ENCODE measurements at places on chromosomes 6 and 20.

DNA sequence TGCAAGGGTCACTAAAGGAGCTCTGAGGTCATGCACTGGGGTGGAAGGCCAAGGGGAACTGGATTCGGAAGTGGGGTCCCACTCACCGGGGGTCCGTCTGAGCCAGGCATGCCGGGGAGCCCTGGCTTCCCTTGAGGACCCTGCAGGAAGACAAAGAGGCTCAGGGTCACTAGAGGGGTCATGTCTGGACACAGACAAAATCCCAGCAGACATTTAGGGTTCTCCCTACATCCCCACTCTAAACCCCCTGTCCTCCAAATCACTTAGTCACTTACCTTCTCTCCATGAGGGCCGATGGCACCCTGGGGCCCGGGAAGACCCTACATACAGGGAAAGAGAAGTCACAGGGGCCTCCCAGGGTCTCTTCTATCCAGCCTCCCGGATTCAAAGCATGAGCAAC, 15.4 kb downstream of the COL11A2 start:
- DNase-seq = no peak

- no peak for DNase-seq
These were observed 794.3 kb downstream of the PHF3 start for GRCh38 chr6:64429926-64430325.

DNA sequence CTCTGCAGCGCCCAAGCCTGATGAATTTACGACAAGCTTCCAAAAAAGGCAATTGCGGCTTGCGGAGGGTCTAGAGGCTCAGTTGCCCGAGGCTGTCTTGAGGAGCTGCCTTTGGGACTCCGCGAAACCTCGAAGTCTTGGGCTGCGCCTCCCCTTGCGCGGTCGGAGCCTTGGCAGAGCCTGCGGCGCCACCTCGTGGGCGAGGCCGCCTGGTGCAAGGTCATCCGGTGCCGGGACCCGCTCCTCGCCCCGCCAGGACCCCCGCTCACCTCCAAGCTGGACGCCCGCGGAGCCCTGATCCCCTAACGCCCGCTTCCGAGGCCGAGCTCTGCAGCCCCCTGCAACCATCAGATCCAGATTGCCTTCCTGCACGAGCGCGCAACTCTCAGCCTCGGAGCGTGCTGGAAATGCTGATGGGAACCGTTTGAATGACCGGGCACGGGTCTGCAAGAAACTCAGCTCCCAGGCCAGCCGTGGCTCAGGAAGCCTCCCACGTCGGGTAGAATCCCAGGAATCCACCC, 14.9 kb upstream of the FAM210B start:
- DNase-seq = peak; percentile 19

GRCh38 chr20:58511364-58511763, 3.8 kb downstream of the APCDD1L start:
- DNase-seq = no peak

- DNase-seq = no peak
These were observed 2.5 kb downstream of the CNR1 start for GRCh38 chr6:88163616-88164015.

- no peak for DNase-seq
These were observed 71.3 kb downstream of the SULF2 start for GRCh38 chr20:47713878-47714450.

- peak; percentile 66 for DNase-seq
These were observed at the start of gene RREB1 for GRCh38 chr6:7107578-7108195. Gene RREB1 (plus strand): TSS chr6:7107961. CDS start chr6:7181912, 73,951 bp downstream.

DNA sequence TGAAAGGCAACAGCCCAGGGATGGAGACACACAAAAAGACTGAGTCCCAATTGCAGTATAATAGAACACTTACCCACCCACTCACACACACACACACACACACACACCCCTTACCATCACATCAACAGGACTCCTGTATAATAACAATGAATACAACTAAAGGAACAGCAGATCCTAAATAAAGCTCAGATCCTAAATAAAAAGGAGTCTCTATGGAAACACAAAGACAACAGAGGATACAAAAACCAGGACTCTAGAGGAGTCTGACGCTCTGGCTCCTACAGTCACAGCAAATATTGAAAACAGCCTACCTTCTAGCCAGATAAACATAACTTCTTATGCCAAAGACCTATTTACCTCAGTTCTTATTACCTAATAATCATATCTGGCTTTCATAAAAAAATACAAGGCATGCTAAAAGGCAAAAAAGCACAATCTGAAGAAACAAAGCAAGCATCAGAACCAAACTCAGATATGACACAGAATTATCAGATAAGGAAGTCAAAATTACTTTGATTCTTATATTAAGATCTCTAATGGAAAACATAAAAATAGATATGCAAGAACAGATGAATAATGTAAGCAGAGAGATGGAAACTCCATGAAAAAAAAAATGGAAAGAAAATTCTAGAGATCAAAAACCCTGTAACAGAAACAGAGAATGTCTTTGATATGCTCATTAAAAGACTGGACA, 134.9 kb downstream of the MMUT start:
- DNase-seq = no peak

GRCh38 chr6:168589275-168589674, 148.3 kb downstream of the SMOC2 start:
- DNase-seq = no peak

DNA sequence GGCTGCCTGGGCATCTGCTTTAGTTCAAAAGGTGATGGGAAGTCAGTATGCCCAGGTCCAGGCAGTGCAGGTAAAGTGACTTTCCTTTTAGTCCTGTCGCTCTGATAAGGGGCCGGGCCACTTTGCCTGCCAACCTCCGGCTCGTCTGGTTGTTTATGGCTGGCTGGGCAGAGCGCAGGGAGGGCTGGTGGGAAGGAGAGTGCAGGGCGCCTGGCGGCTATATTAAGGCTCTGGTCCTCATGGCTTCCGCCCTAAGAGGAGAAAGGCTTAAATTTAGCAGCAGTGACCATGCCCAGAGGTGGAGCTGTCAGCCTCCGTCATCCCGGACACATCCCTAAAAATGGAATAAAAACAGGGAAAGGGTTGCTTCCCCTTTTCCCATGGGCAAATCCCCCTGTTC, 14.6 kb downstream of the GATA5 start:
- DNase-seq = no peak

GRCh38 chr20:42212391-42212790, 594.2 kb upstream of the CHD6 start:
- no peak for DNase-seq

DNA sequence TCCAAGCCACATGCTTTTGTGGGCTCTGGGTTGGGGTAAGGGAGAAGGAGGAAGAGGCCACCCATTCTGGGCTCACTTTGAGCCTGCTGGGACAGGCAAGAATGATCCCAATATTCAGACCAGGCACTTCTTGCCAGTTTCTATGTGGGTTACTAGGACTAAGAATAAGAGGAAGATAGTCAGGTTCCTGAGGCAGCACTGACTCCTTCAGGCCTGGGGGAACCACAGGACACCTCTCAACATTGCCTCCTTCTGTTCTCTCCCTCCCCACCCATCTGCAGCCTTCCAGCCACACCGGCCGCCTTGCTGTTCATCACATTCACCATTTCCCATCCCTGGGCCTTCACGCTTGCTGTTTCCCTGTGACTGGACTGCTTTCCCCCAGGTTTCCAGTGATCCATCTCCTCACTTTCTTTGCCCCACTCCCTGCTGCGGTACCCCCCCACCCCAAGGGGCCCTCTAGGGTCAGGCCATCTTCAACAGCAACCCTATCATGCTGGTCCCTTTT, 69.2 kb upstream of the SIRPA start:
- DNase-seq = no peak

- no peak for DNase-seq
These were observed 27.5 kb downstream of the PXDC1 start for GRCh38 chr6:3723966-3724365.

- peak; percentile 28 for DNase-seq
These were observed 116.3 kb downstream of the OR2B2 start for GRCh38 chr6:27795697-27796494.

- DNase-seq = no peak
These were observed 31.9 kb downstream of the MARCKS start for GRCh38 chr6:113888956-113889630.

- DNase-seq = no peak
These were observed 144.0 kb upstream of the TSHZ2 start for GRCh38 chr20:52828199-52828598.

DNA sequence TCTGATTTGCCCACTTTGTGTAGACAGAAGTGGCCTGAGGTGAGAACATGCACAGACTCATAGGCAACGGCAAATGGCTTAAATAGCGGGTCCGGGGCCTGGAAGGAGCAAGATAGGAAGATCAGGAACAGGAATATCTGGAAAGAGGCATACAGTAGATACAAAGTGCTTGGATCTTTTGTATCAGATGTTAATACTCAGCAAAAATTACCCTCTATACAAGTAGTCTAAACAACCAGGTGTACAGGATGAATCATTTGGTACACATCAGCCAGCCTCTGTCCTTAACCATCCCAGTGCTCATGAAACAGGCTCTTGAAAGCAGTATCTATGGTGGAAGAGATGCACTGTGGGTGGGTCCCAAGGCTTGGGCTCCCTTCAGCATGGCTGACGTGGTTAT, 28.9 kb upstream of the HLA-C start:
- DNase-seq = no peak

- DNase-seq = peak; percentile 79
These were observed 170.8 kb downstream of the BCAS1 start for GRCh38 chr20:53899351-53900167.

GRCh38 chr6:56091159-56091869, 156.1 kb downstream of the COL21A1 start:
- no peak for DNase-seq

DNA sequence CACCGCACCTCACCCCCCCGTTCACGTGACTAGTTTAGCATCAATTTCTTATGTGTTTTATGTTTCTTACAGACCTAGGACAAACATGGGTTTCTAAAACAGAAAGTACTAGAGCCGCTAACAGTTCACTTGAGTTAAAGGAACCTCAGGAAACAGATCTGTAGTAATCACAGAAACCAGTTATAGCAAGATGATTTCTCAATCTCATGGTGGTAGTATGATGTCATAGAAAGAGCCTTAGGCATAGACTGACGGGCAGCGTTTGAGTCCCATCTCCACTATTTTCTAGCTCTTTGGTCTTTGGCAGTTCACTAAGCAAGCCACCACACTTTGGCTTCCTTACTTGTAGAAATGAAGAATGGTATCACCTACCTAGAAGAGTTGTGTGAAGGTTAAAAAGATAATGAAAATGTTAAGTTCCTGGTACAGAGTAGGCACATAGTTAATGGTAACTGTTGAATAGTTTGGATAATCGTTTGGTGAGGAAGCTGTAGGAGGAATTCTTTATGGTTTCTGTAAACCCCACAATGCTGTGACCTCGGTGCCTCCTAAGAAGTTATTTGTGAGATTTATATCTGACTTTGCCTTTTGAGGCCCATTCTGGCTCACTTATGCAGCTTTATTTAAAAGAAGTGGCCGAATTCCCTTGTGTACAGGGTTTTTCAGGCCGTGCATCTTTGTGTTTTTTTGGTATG, 21.3 kb downstream of the CTNNBL1 start:
- DNase-seq = no peak

DNA sequence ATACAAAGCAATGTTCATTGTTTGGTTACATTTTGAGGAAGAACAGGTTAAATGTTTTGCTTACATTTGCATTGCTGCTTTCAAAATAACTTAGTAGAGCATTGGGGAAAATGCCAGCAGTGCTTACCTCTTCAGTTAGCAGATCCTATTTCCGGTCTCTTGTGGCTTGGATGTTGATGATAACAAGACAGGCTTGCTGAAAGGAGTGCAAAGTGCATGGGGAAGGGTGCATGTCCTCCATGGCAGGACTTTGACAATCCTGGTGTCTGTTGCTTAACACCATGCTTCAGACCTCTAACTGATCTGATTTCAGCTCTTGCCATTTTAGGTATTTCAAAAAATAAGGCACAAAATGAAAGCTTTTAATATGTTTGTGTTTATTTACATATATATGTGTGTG, 21.1 kb downstream of the TPD52L1 start:
- DNase-seq = no peak

- no peak for DNase-seq
These were observed at the start of gene SYCP2L for GRCh38 chr6:10886691-10887502. Gene SYCP2L (plus strand): TSS chr6:10887052. CDS start chr6:10887127, 75 bp downstream.

DNA sequence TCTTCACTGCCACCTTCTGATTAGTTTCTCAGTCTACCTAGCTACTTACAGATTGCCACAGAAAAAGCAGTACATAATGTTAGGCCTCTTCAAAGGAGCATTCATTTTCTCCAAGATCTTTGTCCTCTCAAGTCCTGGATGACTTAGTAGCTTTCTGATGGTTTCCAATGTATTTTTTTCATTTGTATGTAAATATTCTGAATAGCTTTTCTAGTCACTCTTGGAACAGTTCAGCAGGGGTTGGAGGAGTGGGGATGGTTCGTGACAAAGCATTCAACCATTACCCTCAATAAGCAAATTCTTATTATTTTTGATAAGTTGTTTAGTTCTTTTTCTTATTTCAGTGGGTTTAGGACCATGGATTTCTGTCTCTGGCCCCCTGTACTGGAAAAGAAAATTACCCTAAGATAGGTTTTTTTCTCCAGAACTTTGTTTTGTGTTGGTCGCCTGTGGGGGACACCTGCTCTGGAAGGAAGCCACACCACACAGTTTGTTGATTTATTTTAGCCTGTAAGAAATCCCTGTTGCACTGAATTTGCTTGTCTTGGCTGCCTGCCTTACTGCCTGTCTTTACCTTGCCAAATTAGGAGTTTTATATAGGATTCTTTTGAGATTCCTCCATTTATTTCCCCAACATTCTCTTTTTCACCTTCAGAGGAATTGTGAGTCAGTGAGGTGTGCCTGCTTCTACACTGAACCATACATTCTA, 247.9 kb downstream of the RFPL4B start:
- no peak for DNase-seq

DNA sequence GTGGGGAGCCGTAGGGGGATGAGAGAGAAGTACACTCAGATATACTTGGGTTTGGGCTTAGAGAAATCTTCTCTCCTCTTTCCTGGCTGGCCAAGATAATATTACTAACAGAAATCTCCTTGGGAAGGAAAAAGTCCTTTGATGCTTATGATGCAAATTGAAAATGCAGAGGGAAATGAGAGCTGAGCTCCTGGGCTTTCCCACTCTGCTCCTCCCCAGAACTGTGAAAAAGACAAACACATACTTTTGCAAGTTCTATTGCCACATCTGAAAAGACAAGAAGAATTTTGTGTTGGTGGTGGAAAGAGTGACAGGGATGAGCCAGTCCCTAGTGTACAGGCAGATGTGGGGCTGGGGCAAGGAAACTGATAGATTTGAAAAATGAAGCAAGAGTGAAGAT, 185.9 kb downstream of the ANKRD60 start:
- DNase-seq = no peak

- DNase-seq = no peak
These were observed 75.8 kb upstream of the AFDN start for GRCh38 chr6:167750956-167751358.

GRCh38 chr6:159953091-159953601, 15.7 kb upstream of the IGF2R start:
- DNase-seq = no peak

GRCh38 chr6:125196613-125197012, 43.0 kb downstream of the TPD52L1 start:
- no peak for DNase-seq
